Esophagus muscularis mucosa (tissue), 4 donors: ENCODE measurements at places on chromosomes 4 and X.
A peak's percentile ranks its signal among the peaks of the same experiment; 100 is the strongest.

- H3K4me3 ChIP-seq = no peak overlapping the region
- H3K36me3 ChIP-seq = no peaks in the 10 kb centered on the region
- H3K27ac ChIP-seq = no peak overlapping the region
- H3K27me3 ChIP-seq = no peaks in the 10 kb centered on the region
- H3K4me1 ChIP-seq = no peaks in the 10 kb centered on the region
These were observed 61.7 kb downstream of the EVC start for GRCh38 chr4:5772528-5773270.

GRCh38 chr4:56817840-56818491, 3.5 kb downstream of the SPINK2 start:
- no peak overlapping the region for H3K4me3 ChIP-seq
- H3K27ac ChIP-seq = no peak overlapping the region
- no peak for DNase-seq
- H3K4me1 ChIP-seq = peaks cover 4% of the 10 kb centered on the region

DNA sequence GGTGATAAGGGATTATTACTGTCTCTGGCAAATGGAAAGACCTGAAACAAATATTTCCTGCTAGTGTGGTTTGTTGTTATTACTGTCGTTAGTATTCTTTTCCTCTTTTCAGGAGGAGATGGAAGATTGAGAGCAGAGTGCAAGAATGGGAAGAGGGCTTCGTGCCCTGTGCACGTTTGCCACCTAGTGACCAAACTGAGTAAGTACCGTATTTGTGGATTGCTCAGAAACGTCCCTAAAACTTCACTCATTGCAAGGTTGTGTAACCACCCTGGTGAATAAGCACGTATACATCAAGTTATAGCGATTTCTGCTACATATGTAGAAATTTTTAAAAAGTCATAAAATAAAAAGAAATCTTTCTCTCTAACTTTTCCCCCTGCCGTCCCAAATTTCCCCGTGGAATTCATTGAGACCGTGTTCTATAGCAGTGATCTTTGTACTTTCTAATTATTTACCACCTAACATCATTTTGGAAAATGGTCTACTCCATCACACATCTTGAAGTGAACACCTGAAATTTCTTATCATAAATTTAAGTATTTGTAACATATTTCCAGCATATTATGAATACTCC, 24.3 kb downstream of the LINC00632 start:
- H3K36me3 ChIP-seq = no peaks in the 10 kb centered on the region
- H3K4me3 ChIP-seq = no peak overlapping the region
- H3K27ac ChIP-seq = no peak overlapping the region
- H3K4me1 ChIP-seq = no peaks in the 10 kb centered on the region

- H3K4me3 ChIP-seq = no peak overlapping the region
- no peaks in the 10 kb centered on the region for H3K4me1 ChIP-seq
- DNase-seq = no peak
- no peaks in the 10 kb centered on the region for H3K27me3 ChIP-seq
These were observed 528.1 kb downstream of the RAB28 start for GRCh38 chr4:12956026-12956425.

GRCh38 chr4:139419388-139419914, 34.5 kb upstream of the RAB33B start:
- no peak overlapping the region for H3K4me3 ChIP-seq
- DNase-seq = peak; percentile 91
- no peaks in the 10 kb centered on the region for H3K27me3 ChIP-seq

GRCh38 chr4:43394976-43395375, 502.5 kb downstream of the GRXCR1 start:
- no peak overlapping the region for H3K4me3 ChIP-seq
- H3K4me1 ChIP-seq = no peaks in the 10 kb centered on the region
- no peak for DNase-seq
- H3K27ac ChIP-seq = no peak overlapping the region
- no peaks in the 10 kb centered on the region for H3K27me3 ChIP-seq

DNA sequence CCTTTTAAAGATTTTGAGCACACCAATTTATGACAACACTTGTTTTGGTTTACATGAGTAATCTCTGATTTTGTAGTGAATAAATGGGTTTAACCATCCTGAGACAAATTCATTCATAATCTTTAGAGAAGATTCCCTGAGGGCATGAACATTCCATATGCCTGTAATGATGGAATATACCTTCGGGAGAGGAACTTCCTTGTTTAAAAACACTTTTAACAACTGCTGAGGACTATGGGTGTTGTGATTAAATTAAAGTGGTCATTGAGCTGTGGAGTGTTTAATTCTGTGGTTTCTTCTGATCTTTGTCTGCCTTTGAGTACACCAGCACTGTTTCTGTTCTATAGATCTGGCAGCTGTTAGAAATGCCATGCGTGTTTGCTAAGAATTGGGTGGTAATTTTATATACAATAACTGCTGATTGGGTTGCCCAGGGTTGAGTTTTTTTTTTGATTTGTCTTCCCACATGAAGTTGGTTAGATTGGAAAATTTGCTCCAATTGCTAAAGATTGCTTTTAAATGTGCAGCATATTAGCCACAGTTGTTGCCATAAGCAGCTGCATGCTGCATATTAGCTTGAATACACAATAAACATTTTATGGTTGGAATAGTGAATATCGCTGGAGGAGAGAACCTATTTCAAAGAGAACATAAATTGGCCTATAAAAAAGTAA, 86.8 kb downstream of the DCLK2 start:
- no peaks in the 10 kb centered on the region for H3K36me3 ChIP-seq
- H3K4me3 ChIP-seq = no peak overlapping the region
- no peak for DNase-seq
- no peak overlapping the region for H3K27ac ChIP-seq
- H3K4me1 ChIP-seq = peaks cover 4% of the 10 kb centered on the region

DNA sequence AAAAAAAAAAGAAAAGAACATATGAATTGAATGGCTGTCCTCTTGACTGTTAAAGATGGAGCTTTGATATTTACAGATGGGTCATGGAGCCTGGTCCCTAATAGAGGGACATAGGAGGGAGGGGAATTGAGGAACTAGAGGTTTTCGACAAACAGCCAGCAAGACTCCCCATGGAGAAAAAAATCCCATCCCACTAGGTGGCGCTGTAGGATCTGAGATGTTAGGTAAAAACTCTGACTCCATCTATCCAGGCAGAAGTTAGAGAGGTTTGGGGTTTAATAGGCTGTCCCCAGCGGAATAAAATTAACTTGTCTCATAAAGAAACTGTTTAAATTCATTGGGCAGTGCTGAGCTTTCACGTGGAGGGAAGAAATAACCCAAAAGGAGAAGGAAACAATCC, 45.9 kb downstream of the HMGB2 start:
- H3K4me1 ChIP-seq = no peaks in the 10 kb centered on the region
- H3K27me3 ChIP-seq = no peaks in the 10 kb centered on the region
- no peaks in the 10 kb centered on the region for H3K36me3 ChIP-seq
- DNase-seq = no peak
- H3K27ac ChIP-seq = no peak overlapping the region

GRCh38 chrX:84118315-84118714, 69.7 kb downstream of the RPS6KA6 start:
- no peaks in the 10 kb centered on the region for H3K36me3 ChIP-seq
- no peak for DNase-seq
- H3K27me3 ChIP-seq = no peaks in the 10 kb centered on the region
- H3K4me1 ChIP-seq = no peaks in the 10 kb centered on the region
- no peak overlapping the region for H3K27ac ChIP-seq

DNA sequence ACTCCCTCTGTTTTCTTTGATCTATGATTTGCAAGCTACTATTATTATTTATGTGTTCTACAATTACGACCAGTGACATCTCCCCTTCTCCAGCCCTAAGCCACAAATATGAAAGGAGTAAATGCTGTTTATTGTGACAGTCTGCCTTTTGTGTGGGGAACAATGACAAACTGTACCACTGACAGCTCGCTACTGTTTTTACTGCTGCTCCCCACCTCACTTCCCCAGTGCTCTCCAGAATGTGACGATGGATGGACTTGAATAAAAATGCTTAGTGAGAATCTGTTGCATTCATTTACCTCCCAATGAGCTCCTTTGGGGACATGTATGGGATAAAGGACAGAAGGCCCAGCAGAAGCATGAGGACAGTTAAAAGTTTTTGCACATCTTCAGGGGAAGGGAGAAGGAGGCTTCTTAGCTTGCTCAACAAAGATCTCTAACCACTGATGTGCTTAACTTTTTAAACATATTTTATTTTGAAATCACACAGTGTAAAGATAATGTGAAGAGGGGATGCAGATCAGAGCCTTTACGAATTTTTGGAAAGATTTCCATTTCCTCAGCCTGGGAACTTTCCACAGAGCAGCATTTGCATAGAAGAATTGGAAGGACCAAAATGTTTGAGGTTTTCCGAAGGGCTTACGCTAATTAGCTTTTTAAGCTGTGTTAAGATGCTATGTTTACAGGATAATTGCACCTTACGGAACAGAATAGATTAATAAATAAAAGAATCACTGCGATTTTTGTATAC, 485.1 kb upstream of the TENM3 start:
- no peak overlapping the region for H3K4me3 ChIP-seq
- no peak for DNase-seq
- H3K27ac ChIP-seq = no peak overlapping the region
- no peaks in the 10 kb centered on the region for H3K4me1 ChIP-seq

DNA sequence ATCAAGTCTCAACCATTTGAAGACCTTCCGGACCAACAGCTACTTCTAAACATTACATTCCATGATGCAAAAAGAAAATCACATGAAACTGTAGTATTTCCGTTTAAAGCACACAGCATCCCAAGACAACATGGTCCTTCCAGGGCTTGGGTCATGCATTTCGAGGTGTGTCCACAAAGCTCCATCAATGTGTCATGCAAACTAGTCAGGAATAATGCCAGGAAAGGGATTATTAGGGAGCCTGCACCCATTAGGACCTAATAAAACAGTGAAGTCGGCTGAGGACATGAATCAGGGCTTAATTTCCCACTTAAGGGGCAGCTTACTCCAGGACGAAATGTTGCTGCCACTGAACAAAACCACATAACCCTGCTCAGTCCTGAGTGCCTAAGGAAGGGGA, 177.9 kb downstream of the TSPAN5 start:
- no peak for DNase-seq
- no peaks in the 10 kb centered on the region for H3K27me3 ChIP-seq
- H3K4me1 ChIP-seq = no peaks in the 10 kb centered on the region
- no peak overlapping the region for H3K27ac ChIP-seq

GRCh38 chrX:51694254-51694653, 11.6 kb upstream of the CENPVL2 start:
- H3K27me3 ChIP-seq = no peaks in the 10 kb centered on the region
- no peak for DNase-seq
- H3K27ac ChIP-seq = no peak overlapping the region
- H3K4me3 ChIP-seq = no peak overlapping the region

DNA sequence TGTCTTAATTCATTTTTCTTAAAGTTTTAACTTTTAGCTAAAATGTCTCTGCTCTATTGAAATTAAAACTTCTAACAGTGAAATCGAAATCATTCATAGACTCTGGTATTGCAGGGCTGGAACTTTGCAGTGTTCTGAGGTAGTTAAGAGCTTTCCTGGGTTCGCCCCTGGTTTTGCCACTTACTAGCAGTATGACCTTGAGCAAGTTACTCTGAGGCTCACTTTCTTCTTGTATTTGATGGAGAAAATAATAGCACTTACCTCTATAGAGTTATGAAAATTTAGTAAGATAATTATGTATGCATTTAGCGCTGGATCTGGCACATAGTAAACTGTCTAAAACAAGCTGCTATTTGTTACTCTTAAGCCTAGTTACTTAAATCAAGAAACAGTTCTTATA, 1.7 kb downstream of the SLAIN2 start:
- no peaks in the 10 kb centered on the region for H3K27me3 ChIP-seq
- H3K4me3 ChIP-seq = peak overlapping the region; percentile 94
- peaks cover 70% of the 10 kb centered on the region for H3K4me1 ChIP-seq
- H3K36me3 ChIP-seq = no peaks in the 10 kb centered on the region

DNA sequence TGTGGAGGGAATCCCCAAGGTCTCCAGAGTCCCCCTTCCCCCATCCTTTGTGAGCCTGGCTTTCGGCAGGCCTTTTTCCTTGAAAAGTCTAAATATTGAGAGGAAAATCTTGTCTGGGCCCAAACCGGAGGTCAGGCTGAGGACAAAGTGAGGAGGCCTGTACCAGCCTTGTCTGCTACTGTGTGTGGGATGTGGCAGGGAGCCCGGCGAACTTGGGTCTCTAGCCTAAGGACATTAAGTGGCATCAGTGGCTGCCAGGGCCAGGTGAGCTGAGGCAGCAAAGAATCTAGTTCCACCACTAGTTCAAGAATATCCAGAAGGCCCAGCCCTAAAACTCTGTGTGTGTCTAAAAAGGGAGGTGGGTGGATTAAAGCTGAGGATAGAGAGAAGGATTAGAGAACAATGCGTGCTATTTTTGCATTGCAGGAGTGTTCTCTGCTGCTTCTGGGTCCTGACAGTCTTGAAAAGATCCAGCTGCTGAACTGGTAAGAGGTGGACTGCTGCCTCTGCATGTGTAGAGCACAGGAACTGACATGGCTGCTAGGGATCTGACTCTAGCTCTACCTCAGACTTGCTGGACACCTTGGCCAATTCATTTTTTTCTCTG, 1.2 kb upstream of the AMER1 start:
- peak overlapping the region; percentile 85 for H3K4me3 ChIP-seq
- no peak for DNase-seq
- H3K27ac ChIP-seq = peak overlapping the region; percentile 91
- peaks cover 37% of the 10 kb centered on the region for H3K4me1 ChIP-seq
- no peaks in the 10 kb centered on the region for H3K36me3 ChIP-seq

- H3K27me3 ChIP-seq = no peaks in the 10 kb centered on the region
- peak within 1 kb of the TSS; percentile 74 for H3K4me3 ChIP-seq
- DNase-seq = peak; percentile 95
- no peaks in the 10 kb centered on the region for H3K36me3 ChIP-seq
- peak within 1 kb of the TSS; percentile 85 for H3K27ac ChIP-seq
These were observed at the start of gene CCSER1 for GRCh38 chr4:90127223-90127705. TSS of gene CCSER1 (plus strand) at chr4:90127394.

- H3K4me3 ChIP-seq = no peak overlapping the region
- DNase-seq = no peak
- no peak overlapping the region for H3K27ac ChIP-seq
- no peaks in the 10 kb centered on the region for H3K36me3 ChIP-seq
These were observed 181.4 kb upstream of the RBPJ start for GRCh38 chr4:26139310-26139924.

- no peak overlapping the region for H3K27ac ChIP-seq
- H3K4me1 ChIP-seq = no peaks in the 10 kb centered on the region
- no peak overlapping the region for H3K4me3 ChIP-seq
These were observed 115.4 kb downstream of the STPG2 start for GRCh38 chr4:98027827-98028226.

GRCh38 chr4:101037938-101038413, 309.4 kb downstream of the PPP3CA start:
- H3K27me3 ChIP-seq = no peaks in the 10 kb centered on the region
- H3K4me1 ChIP-seq = no peaks in the 10 kb centered on the region
- H3K27ac ChIP-seq = no peak overlapping the region

GRCh38 chr4:109655396-109655795, 47.8 kb downstream of the CASP6 start:
- H3K27me3 ChIP-seq = no peaks in the 10 kb centered on the region
- H3K4me3 ChIP-seq = no peak overlapping the region
- no peak overlapping the region for H3K27ac ChIP-seq
- H3K4me1 ChIP-seq = no peaks in the 10 kb centered on the region
- no peaks in the 10 kb centered on the region for H3K36me3 ChIP-seq

GRCh38 chr4:166838975-166839614, 395.2 kb downstream of the SPOCK3 start:
- no peak overlapping the region for H3K4me3 ChIP-seq
- no peak overlapping the region for H3K27ac ChIP-seq
- no peak for DNase-seq
- no peaks in the 10 kb centered on the region for H3K27me3 ChIP-seq

GRCh38 chrX:120262859-120263708, 12.5 kb downstream of the ZBTB33 start:
- H3K4me3 ChIP-seq = no peak overlapping the region
- no peak overlapping the region for H3K27ac ChIP-seq
- H3K4me1 ChIP-seq = no peaks in the 10 kb centered on the region
- no peaks in the 10 kb centered on the region for H3K36me3 ChIP-seq

- no peaks in the 10 kb centered on the region for H3K27me3 ChIP-seq
- no peaks in the 10 kb centered on the region for H3K36me3 ChIP-seq
- H3K27ac ChIP-seq = peak within 1 kb of the TSS; percentile 88
- DNase-seq = peak; percentile 96
These were observed at the start of gene TMEM144 for GRCh38 chr4:158209825-158210807. TSS of gene TMEM144 (plus strand) at chr4:158210486. CDS start at chr4:158212668, 2,182 bp downstream.
